ENCODE measurements at places on chromosomes 2 and 18. TPM values are rescaled to one million over a fixed set of nuclear protein-coding genes. Genes with fewer than 3 reads are reported as not detected.

- H3K4me3 ChIP-seq, result no peak overlapping the region
- H3K4me1 ChIP-seq, result peaks cover 6% of the 10 kb centered on the region
- H3K27me3 ChIP-seq, result peaks cover 16% of the 10 kb centered on the region
- H3K27ac ChIP-seq, result peak overlapping the region; percentile 42
- DNase-seq, result peak; percentile 82
- H3K36me3 ChIP-seq, result no peaks in the 10 kb centered on the region
These were observed 50.3 kb downstream of the ARL4C start for GRCh38 chr2:234446404-234447076.

Gene QPCT
- 10.2 TPM for polyA plus RNA-seq

DNA sequence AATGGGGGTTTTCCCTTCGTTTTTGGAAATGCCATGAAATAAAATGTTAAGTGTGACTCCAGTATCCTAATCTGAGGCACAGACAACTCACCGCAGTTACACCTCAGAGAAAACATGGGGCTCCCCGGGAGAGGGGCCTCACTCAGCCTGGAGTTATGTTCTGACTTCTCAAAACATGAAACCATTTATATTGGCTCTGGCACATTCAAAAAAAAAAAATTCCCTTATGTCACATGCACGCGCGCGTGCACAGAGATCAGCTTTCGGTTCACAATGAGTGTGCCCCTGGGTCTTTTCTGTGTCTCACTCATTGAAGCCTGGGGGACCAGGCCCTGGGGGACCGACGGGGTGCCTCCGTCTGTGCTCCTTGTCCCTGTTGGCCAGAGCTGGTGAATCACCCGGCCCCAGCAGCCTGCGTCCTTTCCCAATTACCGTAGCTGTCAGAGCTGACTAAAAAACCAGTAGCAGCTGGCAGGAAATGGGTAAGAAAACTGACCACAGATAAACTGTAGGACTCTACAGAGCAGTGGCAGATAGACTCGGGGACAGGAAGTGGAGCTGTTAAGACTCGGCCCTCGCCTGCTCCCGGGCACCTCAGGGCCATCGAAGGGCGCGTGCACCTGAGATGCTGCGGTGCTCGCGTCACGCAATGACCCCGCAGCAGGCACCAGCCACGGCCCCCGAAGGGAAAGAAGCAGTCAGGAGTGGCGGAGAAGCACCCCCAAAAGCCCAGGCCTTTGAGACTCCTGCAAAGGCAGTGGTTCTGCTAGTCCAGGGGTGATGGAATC, 138.3 kb upstream of the ID2 start:
- no peaks in the 10 kb centered on the region for H3K36me3 ChIP-seq
- H3K27me3 ChIP-seq, result no peaks in the 10 kb centered on the region
- H3K4me1 ChIP-seq, result peaks cover 65% of the 10 kb centered on the region
- peak overlapping the region; percentile 64 for H3K27ac ChIP-seq
- no peak overlapping the region for H3K4me3 ChIP-seq
- peak; percentile 72 for DNase-seq

DNA sequence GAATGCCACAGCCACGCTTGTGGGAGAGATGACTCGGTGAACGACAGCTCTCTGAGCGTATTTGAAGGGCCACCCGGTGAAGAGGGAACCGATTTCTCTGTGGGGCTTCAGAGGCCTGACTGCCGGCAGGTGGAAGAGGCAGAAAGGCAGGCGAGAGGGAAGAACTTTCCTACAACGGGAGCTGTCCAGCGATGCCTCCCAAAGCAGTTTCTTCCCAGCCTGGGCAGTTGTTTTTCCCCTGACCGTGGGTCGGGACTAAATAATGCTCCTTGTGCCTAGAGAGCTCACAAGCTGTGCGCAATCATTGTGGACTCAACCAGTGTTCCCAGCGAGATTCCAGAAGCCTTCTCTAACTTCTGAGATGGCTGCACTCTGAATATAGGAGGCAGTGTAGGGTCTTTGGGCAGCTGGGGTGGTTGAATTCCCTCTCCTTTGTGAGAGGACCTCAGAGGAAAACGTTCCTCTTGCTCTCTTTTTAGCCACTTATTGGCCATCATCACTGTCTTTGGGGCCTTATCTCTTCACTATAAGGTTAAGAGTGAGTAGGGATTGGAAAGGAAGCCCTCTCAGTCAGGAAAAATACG, 710 bp downstream of the SEC11C start:
- H3K27ac ChIP-seq, result no peak overlapping the region
- peaks cover 6% of the 10 kb centered on the region for H3K4me1 ChIP-seq
- DNase-seq, result peak; percentile 42
- H3K4me3 ChIP-seq, result peak overlapping the region; percentile 71
- peaks cover 7% of the 10 kb centered on the region for H3K27me3 ChIP-seq

GRCh38 chr2:133892352-133892913, 324.2 kb upstream of the NCKAP5 start:
- peak; percentile 13 for DNase-seq
- no peak overlapping the region for H3K4me3 ChIP-seq
- peaks cover 4% of the 10 kb centered on the region for H3K27me3 ChIP-seq
- H3K36me3 ChIP-seq, result no peaks in the 10 kb centered on the region

DNA sequence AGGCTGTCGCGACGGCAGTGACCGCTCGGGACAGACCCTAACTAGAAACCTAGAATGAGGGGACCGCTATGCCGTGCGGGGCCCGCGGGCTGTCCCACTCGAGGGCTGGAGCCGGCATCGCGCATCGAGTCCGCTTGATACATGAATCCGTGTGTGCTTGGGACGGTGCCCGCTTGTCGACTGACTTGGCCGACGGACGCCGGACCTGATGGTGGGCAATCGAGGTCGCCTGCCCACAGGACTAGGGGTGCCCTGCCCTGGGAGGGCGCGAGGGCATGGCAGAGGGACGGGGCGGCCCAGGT, 749 bp upstream of the PTMA start:
- H3K4me1 ChIP-seq, result peaks cover 32% of the 10 kb centered on the region
- peaks cover 17% of the 10 kb centered on the region for H3K36me3 ChIP-seq
- H3K27ac ChIP-seq, result peak overlapping the region; percentile 100
- H3K4me3 ChIP-seq, result peak overlapping the region; percentile 53
- no peaks in the 10 kb centered on the region for H3K27me3 ChIP-seq

- H3K4me1 ChIP-seq, result peaks cover 7% of the 10 kb centered on the region
- DNase-seq, result no peak
- peaks cover 17% of the 10 kb centered on the region for H3K36me3 ChIP-seq
- no peaks in the 10 kb centered on the region for H3K27me3 ChIP-seq
These were observed 126.4 kb downstream of the MAP4K4 start for GRCh38 chr2:101823859-101824258.

DNA sequence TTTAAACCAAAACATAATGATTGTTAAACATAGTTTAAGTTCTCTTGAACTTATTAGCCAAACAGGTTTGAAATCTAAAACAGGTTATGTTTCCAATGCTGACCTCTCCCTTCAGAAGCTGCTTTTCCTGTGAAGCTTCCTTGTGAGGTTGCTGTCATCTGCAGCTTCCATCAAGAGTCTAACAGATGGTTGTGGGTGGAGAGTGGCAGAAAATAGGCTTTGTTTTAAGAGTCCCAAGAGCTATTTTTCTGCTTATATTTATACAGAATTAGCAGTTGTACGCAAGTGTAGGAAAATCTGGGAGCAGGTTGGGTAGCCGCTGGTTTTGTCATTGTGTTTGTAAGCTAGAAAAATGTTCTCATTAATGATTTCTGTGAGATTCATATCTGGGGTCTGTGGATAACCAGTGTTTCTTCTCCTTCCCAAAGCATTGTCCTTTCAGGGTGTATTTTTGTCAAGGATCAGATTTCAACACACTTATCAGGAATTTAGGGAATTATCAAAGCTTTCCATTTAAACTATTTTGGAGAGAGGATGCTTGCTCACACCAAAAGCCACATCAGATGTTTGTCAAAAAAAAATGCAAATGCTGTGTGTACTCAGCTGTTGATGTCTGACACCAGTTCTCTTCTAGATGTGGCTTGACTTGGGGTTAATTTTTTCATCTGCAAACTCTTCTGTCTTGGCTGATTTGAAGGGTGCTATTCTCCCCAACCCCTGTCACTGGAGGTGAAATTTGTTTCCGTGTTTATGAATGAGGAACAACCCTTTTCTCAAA, 78.1 kb upstream of the KIF5C start:
- no peaks in the 10 kb centered on the region for H3K36me3 ChIP-seq
- no peak overlapping the region for H3K27ac ChIP-seq
- H3K27me3 ChIP-seq, result no peaks in the 10 kb centered on the region
- DNase-seq, result no peak
- H3K4me3 ChIP-seq, result no peak overlapping the region
- H3K4me1 ChIP-seq, result no peaks in the 10 kb centered on the region

DNA sequence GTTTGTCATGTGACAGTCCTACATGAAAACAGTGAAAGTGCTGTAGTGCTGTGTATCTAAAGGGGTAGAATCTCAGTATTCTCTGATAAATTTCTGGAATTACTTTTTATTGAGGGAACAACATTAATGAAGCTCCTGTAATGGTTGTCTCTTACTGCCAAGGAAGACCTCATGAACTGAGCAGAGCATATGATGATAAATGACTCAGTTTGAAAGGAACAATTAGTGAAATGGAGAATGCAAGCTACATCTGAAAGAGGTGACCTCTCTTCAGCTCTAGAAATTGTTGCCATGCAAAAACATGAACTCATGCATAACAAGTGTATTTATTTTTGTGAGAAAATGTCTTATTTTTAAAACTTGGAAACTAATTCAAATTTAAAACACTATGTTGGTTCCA, 93.6 kb downstream of the SCN9A start:
- H3K4me3 ChIP-seq, result no peak overlapping the region
- no peaks in the 10 kb centered on the region for H3K4me1 ChIP-seq
- DNase-seq, result no peak

Gene NEB
- polyA plus RNA-seq, result 952 TPM

DNA sequence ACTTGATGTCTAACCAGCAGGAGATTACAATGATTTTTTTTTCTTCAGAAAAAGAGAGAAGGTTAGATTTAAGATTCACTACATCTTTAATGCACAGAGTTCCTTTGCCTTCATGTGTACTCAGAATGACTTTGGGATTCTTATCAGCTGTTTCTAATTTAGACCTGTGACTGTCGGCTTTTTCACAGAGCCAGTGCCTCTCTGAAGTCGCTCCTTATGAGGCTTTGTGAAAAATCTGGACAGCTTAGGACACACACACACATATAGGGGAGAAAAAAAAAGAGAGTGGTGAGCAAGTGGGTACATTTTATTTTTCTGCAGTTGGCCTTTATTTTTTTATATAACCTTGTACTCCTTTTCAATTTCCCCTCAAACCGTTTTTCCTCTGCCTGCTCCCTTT, 893.1 kb upstream of the CELF4 start:
- peak; percentile 30 for DNase-seq
- H3K27ac ChIP-seq, result no peak overlapping the region
- H3K36me3 ChIP-seq, result no peaks in the 10 kb centered on the region
- H3K4me1 ChIP-seq, result no peaks in the 10 kb centered on the region
- no peaks in the 10 kb centered on the region for H3K27me3 ChIP-seq

Gene CHCHD5
- 37.1 TPM for polyA plus RNA-seq

Gene METTL8
- polyA plus RNA-seq, result 14.4 TPM

Gene PLEKHH2
- polyA plus RNA-seq, result 5.3 TPM

DNA sequence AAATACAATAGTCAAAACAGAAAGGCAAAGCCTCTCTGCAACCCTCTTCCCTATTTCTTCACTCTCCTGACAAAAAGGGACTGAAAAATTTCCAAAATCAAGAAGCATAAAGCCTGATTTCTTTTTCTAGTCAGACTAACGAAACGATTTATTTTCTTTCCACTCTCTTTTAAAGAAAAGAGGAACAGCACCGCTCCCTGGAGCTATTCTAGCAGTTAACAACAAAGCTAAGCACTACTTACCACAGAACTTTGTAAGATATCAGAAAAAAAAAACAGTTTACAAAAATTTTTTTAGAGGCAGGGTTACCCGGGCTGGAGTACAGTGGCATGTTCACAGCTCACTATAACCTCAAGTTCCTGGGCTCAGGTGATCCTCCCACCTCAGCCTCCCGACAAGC, 14.4 kb upstream of the FHL2 start:
- H3K4me3 ChIP-seq, result no peak overlapping the region
- no peak overlapping the region for H3K27ac ChIP-seq
- H3K36me3 ChIP-seq, result no peaks in the 10 kb centered on the region
- H3K4me1 ChIP-seq, result peaks cover 18% of the 10 kb centered on the region
- no peak for DNase-seq

Gene SPP2
- not detected for polyA plus RNA-seq

GRCh38 chr2:40279482-40279881, 172.4 kb downstream of the SLC8A1 start:
- H3K4me1 ChIP-seq, result peaks cover 13% of the 10 kb centered on the region
- peak; percentile 58 for DNase-seq
- no peak overlapping the region for H3K4me3 ChIP-seq
- no peak overlapping the region for H3K27ac ChIP-seq

Gene CNGA3
- 1.5 TPM for polyA plus RNA-seq

DNA sequence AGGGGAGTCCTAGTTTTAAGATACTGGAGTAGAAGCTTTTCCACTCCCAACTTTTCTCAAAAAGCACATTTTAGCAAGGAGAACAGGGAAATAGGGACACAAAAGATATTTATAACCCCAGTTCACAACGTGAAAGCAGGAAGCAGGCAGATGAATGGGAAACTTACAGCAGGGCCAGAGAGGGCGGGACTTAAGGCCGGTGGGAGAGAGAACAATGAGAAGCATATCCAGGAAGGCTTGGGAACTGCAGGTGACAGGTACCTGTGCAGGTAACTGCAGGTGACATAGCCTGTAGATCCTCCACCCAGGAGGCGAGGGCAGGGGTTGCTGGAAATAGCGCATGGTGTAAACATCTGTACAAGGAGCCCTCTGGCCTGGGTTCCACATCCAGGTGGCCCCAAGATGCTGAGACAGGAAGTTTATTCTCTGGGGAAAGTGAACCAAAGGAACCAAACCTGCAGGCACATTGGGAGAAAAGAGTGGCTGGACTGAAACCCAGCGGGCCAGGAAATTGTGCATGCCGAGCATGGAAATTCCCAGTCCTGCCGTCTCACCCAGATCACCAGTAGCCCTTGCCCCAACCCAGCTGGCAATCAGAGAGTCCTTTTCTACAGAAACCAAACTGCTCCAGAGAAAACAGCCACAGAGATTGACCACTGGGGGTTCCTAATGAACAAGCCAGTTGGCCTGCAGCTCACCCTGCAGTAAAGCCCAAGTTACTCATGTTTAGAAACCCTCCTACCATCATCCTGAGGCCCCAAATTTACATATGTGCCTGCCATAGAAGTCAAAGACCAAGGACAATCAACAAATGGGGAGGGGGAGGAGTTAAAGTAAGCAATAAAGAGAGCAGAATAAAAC, 24.3 kb upstream of the COL6A3 start:
- no peak overlapping the region for H3K27ac ChIP-seq
- peaks cover 2% of the 10 kb centered on the region for H3K27me3 ChIP-seq
- H3K4me3 ChIP-seq, result no peak overlapping the region
- peaks cover 30% of the 10 kb centered on the region for H3K4me1 ChIP-seq

GRCh38 chr2:10286216-10287037, 16.3 kb upstream of the HPCAL1 start:
- no peaks in the 10 kb centered on the region for H3K27me3 ChIP-seq
- H3K36me3 ChIP-seq, result no peaks in the 10 kb centered on the region
- H3K4me1 ChIP-seq, result peaks cover 29% of the 10 kb centered on the region
- no peak overlapping the region for H3K4me3 ChIP-seq
- H3K27ac ChIP-seq, result no peak overlapping the region
- peak; percentile 16 for DNase-seq

DNA sequence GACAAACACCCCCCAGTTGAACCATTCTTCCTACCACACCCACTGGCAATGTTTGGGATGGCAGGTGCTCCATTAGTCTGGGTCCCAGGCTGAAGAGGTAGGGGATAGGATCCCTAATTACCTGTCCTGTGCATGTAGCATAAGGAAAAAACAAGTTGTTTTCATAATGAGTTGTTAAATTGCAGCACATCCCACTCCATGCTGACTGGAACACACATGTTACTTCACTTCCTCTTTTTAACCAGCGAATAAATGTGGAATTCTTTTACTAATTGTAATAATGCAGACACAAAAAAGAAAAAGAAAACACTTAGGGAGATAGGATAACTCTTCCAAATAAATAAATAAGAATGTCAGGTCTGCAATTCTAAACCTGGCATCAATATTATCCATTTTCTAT, 11.8 kb upstream of the CBLN2 start:
- DNase-seq, result no peak
- H3K27ac ChIP-seq, result no peak overlapping the region
- H3K36me3 ChIP-seq, result no peaks in the 10 kb centered on the region
- no peaks in the 10 kb centered on the region for H3K4me1 ChIP-seq
- no peak overlapping the region for H3K4me3 ChIP-seq
